ENCODE measurements at places on chromosomes 16 and 17.

GRCh38 chr17:76504117-76504516 lies 2.9 kb upstream of the RHBDF2 start:
- no peak for DNase-seq

DNA sequence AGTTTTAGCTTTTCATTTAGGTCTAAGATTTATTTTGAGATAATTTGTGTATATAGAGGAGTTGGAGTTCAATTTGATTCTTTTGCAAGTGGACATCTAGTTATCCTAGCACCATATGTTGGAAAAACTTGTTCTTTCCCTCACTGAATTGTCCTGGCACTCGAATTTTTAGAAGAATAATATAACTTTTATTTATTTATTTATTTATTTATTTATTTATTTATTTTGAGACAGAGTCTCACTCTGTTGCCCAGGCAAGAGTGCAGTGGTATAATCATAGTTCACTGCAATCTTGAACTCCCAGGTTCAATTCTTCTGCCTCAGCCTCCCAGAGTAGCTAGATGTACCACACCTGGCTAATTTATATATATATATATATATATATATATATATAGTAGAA lies 29.4 kb downstream of the PPM1E start:
- no peak for DNase-seq

DNA sequence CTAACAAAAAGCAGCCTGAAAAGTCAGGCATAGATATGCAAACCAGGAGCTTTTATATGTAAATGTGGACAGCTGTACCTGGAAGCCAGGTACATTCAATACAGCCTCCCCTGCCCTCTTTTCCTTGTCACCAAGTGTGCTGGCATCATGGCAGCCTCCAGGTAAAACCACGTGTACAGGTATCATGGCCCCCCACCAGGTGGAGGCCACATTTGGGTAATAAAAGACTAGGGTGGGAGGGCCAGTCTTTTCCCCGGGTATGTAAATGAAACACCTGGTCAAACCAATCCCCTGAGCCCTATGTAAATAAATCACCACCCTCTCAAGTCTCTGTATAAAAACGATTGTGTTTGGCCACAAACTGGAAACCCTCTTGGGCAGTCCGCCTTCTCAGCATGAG lies 226.4 kb upstream of the GOT2 start:
- DNase-seq, result no peak

GRCh38 chr17:19729900-19730299 lies 13.5 kb upstream of the SLC47A2 start:
- no peak for DNase-seq

DNA sequence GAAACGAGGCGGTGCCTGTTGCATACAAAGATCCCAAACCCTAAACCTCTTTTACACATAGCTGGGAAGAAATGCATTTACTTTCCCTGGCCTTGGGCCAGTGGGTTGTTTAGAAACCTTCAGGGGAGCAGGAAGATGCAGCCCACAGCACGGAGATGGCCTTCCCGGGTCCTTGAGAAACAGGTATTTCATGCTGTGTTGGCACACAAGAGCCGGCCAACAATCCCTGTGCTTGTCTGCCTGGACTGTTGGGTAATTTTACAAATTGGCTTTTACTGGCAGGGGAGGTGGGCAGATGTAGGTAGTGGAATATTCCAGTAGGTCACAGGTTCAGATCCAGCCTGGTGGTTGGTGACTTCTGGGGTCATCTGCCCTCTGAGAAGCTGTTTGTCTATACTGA lies 148.0 kb downstream of the FOXL1 start:
- DNase-seq, result no peak

GRCh38 chr17:35666070-35666469 lies 65.4 kb upstream of the RASL10B start:
- DNase-seq, result no peak

- DNase-seq, result no peak
Measured at GRCh38 chr17:17606416-17607000, 15.0 kb upstream of the PEMT start.

- no peak for DNase-seq
Measured at GRCh38 chr17:47762728-47763127, 29.7 kb downstream of the TBX21 start.

GRCh38 chr17:10305398-10305797 lies 67.4 kb downstream of the MYH13 start:
- no peak for DNase-seq

DNA sequence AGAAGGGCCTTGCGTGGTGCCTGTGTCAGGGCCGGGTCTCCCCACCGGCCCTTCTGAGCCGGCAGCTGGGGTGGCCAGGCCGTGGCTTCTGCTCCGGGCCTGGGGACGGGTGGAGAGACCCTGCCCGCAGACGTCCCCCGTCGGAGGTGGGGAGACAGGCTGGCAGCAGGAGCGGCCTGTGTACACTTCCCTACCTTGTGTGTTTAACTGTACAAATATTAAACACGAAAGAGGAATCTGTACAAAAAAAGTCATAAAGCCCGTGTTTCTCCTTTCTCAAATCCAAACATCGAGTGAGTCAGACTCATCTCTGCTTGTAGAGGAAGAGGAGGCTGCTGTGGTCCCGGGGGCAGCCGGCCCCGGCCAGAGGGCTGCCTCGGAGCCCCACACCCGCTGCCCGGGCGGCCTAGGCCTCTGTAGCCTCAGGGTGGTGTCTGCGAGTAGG lies 2.0 kb downstream of the CACNA1H start:
- DNase-seq, result no peak

DNA sequence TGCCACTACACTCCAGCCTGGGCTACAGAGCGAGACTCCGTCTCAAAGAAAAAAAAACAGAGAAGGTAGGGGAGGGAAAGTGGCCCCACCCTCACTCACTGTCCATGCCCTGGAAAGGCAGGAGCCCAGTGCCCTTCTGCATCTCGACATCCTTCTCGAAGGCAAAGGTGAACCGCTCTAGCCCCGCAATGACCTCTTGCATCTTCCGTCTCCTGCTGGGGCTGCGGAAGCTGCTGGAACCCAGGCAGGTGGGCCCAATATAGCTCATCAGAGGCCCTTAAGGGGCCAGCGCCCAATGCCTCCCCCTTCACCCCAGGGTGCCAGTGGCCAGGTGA lies at the start of gene CPSF4L:
Gene CPSF4L, minus strand, starts transcription at position 264 of the 335 bp plus-strand sequence. Its CDS starts 62 bp downstream, at position 202.
- DNase-seq, result no peak

- peak; percentile 53 for DNase-seq
Measured at GRCh38 chr17:28950017-28950751, 1.1 kb downstream of the PHF12 start.

DNA sequence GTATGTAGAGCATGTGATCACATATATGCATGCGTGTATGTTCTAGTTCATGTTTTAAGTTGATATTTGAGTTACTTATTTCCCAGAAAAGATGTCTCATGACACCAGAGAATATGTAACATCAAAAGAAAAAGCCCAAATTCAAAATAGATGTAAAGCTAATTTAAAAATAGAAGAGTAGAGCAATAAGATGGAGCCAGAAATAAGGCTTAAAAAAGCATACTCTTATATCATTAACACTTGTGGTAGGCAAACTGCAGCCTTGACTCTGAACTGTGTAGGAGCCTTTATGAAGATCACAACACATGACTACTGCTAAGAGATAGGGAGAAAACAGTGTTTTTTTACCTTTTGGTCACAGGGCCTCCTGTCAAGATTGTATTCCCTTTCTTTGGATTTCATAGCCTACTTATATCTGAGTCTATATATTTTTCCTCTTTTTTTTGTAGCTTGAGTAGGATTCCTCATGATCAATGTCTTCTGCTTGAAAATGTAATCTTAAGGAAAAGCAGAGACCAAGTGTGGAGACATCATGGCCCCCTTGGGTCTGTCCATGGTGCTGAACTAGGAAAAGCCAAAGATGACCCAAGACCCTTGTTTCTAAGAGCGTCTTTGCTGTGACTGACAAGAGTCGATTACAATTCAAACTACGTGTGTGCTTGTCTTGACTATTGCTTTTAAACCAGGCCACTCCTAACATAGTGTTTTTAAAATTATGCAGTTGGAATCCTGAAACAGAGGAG lies 390.4 kb downstream of the SHISA9 start:
- no peak for DNase-seq

GRCh38 chr17:74276541-74277009 lies 2.5 kb downstream of the DNAI2 start:
- DNase-seq, result peak; percentile 71

DNA sequence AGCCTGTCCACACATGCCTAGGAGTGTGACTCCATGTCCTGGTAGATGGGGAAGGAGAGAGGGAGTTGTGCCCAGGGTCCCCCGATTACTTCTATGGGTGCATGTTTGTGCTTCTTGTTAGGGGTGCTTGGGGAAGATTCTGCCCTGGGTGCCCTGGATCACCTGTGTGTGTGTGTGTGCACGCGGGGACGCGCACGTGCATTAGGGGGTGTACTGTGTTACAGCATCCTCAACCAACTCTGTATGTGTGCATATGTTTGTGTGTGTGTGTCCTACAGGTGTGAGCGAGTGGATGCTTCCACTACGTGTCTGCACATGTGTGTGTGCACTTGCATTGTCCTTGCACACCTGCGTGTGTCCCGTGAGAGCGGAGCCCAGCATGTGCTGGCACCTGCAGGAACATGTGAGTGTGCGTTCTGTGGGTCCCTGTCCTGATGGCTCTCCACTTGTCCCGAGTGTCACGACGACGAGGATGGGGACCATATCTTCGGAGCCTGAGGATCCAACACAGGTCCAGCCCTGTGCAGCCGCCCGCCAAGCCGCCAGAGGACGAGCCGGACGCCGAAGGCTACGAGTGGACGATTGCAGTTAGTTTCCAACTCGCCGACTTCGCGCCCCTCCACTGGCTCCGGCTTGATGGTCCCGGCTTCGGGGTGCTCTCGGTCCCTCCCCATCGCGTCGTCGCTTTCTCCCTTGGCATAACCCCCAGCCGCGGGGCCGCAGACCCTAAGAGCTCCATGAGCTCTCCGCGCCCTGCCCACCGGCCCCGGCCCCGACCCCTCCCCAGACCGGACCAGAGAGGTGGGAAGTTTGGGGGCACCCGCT lies 6.0 kb upstream of the TBC1D3B start:
- DNase-seq, result no peak

- DNase-seq, result peak; percentile 65
Measured at GRCh38 chr17:67289181-67289876, 44.3 kb upstream of the HELZ start.

DNA sequence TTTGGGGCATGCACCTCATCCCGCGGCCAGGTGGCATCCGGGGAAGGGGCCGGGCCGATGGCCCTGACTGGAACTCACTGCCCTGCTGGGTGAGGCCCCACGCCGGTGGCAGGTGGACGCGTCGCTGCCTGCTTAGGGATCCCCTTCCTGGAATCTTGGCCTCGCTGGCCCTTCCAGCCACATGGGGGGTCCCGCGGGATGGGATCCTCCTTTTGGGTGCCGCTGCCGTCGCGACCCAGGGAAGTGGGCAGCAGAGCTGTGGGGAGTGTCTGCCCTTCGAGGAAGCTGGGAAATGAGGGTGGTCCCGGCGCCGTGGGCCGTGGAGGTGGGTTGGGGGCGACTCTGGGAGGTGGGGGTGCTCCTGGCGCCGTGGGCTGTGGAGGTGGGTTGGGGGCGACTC lies 12.8 kb downstream of the METRNL start:
- no peak for DNase-seq

GRCh38 chr16:72812672-72813071 lies 235.3 kb downstream of the ZFHX3 start:
- no peak for DNase-seq

DNA sequence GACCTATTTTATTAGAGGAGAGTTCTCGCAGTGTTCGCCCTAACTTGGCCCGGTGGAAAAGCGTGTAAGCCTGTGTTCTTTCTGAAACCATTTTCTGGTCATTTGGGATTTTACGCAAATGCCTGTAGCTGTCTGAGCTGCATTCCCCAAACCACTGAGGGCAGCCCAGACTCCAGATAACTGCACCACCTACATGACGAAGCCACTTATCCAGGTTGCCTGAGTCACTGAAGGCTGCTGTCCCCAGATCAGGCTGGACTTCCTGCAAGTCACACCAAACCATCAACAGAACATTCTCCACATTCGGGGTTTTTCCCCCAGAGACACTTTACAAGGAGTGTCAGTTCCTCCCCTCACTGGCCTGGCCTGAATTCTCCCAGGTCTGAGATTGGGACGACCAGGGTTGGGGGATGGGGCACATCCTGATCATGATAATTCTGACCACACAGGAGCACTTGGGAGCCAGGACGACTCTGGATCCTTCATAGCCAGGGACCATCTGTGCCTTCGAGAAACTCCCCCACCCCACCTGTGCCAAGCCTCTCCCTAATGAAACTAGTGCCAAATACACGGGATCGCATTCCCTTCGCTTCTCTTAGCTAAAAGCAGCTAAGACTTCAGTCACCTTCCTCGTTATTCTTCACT lies 2.3 kb downstream of the RPRML start:
- no peak for DNase-seq

DNA sequence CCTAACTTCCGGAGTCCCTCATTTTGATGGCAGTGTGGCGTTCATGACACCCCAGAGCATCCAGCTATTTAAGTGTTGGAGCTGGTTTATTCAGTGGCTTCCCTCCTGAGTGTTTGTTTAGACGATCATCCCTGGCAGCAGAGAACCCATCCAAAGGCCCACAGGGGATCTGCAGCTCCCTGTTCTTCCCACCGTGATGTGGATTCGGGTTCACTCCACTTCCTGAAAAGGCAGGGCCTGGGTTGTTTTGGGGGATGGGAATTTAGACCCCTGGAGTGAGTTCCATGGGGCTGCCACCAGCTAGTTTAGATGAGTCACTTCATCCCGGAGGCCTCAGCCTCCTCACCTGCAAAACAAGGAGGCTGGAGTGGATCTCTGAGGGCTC lies 2.3 kb downstream of the KSR1 start:
- DNase-seq, result no peak

GRCh38 chr16:14286368-14287230 lies 215.5 kb downstream of the MRTFB start:
- DNase-seq, result no peak

- DNase-seq, result no peak
Measured at GRCh38 chr17:37483311-37484039, 6.2 kb upstream of the DUSP14 start.

- DNase-seq, result peak; percentile 76
Measured at GRCh38 chr17:41801374-41802271, 10.1 kb downstream of the P3H4 start.

DNA sequence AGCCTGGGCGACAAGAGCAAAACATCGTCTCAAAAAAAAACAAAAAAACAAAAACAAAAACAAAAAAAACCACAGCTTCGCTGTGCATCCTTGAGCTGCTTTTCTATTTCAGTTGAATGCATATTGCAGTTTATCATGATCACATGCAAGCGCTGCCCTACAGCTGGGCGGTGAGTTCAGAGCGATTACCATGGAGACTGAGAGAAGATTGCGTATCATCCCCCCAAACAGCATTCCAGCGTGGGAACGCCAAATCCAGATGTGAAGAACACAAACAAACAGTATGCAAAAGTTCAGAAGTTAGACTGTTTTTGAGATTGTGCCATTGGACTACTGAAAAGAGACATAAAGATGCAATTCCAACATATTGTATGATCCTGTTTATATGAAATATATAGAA lies 15.1 kb upstream of the SLC52A1 start:
- no peak for DNase-seq

DNA sequence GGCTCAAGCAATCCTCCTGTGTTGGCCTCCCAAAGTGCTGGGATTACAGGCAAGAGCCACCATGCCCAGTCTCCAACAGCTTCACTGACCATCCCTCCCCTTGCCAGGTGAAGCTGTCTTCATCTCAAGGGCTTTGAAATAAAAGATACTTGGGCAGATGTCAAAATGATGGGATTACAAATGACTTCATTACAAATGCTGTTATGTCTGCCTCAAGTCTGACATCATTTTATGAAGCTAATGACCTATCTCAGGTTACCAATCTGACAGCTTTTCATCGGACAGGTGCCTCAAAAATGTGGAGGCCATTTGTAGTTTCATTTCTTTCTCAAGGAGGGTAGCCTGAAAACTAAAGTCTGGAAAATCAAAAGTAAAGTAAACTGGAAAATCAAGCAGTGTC lies 323.7 kb upstream of the TBX2 start:
- DNase-seq, result no peak

GRCh38 chr17:61010661-61011170 lies 333.1 kb downstream of the BCAS3 start:
- DNase-seq, result no peak
